ENCODE measurements at places on chromosomes 5 and 9. TPM values are rescaled to one million over a fixed set of nuclear protein-coding genes. Genes with fewer than 3 reads are reported as not detected.

DNA sequence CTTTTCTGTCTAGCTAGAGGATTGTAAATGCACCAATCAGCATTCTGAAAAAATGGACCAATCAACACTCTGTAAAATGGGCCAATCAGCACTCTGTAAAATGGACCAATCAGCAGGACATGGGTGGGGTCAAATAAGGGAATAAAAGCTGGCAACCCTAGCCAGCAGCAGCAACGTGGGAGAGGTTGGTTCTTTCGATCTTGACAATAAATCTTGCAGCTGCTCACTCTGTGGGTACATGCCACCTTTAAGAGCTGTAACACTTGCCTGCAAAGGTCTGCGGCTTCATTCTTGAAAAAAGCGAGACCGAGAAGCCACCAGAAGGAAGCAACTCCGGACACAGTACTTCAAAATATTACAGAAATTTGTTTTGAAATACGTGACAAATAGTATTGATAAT is 424.6 kb upstream of the CDH9 start:
- H3K4me1 ChIP-seq = no peaks in the 10 kb centered on the region
- DNase-seq = no peak
- no peak overlapping the region for H3K4me3 ChIP-seq
- no peaks in the 10 kb centered on the region for H3K27me3 ChIP-seq

DNA sequence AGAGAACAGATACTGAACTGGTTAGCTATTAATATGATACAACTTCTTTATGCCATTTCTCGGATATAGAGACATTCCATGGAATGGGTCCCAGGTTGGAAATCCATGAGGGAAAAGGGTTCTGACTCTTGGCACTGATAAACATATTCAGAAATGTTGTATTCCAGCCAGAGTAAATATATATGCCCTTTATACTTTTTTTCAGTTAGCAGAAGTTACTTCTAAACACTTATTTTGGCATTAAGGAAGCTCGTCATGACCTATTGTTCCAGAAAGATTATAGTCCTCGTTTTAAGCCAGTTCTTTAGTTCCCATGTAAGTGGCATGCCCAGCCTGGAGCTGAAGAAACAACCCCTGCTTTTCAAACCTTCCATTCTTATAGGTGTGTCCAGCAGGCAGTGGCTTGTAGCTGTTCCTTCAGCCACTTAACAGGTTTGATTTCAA is 181.6 kb downstream of the CD180 start:
- H3K27ac ChIP-seq = peak overlapping the region; percentile 67
- peaks cover 52% of the 10 kb centered on the region for H3K4me1 ChIP-seq
- H3K36me3 ChIP-seq = no peaks in the 10 kb centered on the region

DNA sequence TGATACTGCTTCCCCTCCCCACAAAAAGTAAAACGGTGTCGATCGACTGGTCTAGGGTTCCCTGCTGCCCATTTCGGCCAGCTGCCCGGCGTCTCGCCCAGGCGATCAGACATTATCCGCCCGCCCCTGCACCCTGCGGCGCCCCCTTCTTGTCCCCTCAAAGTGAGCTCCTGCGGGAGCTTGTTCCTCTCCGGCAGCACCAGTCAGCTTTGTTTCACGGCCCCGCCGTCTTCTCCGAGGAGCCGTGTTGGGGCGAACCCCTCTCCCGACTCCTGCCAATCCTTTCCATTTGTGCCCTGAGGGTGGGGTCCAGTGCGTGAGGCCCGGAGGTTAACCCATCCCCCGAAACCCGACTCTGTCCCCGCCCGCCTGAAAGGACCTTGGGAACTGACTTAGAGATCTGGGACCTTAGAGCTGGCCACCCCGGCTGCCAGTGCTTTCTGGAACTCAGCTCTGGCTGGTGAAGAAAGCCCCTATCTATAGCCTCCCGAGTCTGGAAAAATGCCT is 518 bp downstream of the UBE2B start:
- H3K4me3 ChIP-seq = peak overlapping the region; percentile 92
- H3K27ac ChIP-seq = peak overlapping the region; percentile 99
- peaks cover 10% of the 10 kb centered on the region for H3K4me1 ChIP-seq
- peaks cover 4% of the 10 kb centered on the region for H3K36me3 ChIP-seq
- peak; percentile 27 for DNase-seq
- no peaks in the 10 kb centered on the region for H3K27me3 ChIP-seq

GRCh38 chr5:121366515-121366914 is 485.2 kb upstream of the FTMT start:
- no peak overlapping the region for H3K4me3 ChIP-seq
- no peaks in the 10 kb centered on the region for H3K36me3 ChIP-seq
- H3K27ac ChIP-seq = no peak overlapping the region

DNA sequence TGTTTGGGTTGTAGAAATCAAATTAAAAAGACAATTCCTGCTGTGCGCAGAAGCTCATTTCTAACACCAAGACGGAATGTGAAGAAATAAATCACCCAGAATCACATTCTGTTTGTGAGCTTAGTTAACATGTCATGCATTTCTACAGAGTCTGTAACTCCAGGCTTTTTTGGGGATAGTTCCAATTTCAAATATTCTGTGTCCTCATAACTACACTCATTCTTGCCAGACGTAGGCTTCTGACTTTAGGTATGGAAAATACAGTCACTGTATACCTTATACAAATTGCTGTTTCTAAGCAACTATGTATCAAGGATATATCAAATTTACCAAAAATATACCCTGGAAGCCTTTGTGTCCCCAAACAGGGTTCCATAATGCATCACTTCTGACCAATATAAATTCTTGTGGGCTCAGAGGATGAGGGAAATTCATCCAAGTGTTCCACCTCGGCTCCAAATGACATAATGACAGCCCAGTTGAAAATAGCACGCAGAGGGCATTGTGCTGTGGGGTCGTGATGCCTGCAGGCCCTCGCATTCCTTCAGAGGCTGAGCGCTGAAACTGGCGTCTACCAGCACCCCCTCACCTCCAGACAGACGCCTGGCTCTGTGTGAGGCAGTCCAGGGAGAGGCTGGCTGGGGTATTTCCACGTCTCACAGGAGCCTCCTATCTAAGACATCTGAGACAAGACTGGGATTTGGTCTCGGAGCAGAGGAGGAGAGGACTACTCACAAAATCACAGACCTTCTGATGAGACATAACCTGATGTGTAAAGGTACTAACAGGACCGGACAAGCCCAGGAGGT is 79.8 kb downstream of the KLF4 start:
- H3K27ac ChIP-seq = no peak overlapping the region
- no peaks in the 10 kb centered on the region for H3K27me3 ChIP-seq
- no peak for DNase-seq
- no peak overlapping the region for H3K4me3 ChIP-seq
- no peaks in the 10 kb centered on the region for H3K36me3 ChIP-seq

- H3K4me1 ChIP-seq = peaks cover 13% of the 10 kb centered on the region
- no peaks in the 10 kb centered on the region for H3K27me3 ChIP-seq
- no peak overlapping the region for H3K4me3 ChIP-seq
- no peak for DNase-seq
These were observed 59.2 kb downstream of the C9orf50 start for GRCh38 chr9:129561594-129562281.

GRCh38 chr9:100989731-100990130 is 38.8 kb upstream of the PLPPR1 start:
- no peak overlapping the region for H3K4me3 ChIP-seq
- no peaks in the 10 kb centered on the region for H3K4me1 ChIP-seq
- H3K27ac ChIP-seq = no peak overlapping the region
- no peaks in the 10 kb centered on the region for H3K27me3 ChIP-seq

GRCh38 chr5:82255844-82256243 is 22.3 kb downstream of the RPS23 start:
- H3K27me3 ChIP-seq = no peaks in the 10 kb centered on the region
- H3K27ac ChIP-seq = no peak overlapping the region
- H3K4me3 ChIP-seq = no peak overlapping the region
- no peak for DNase-seq
- no peaks in the 10 kb centered on the region for H3K4me1 ChIP-seq

- H3K27ac ChIP-seq = no peak overlapping the region
- no peak overlapping the region for H3K4me3 ChIP-seq
- no peaks in the 10 kb centered on the region for H3K36me3 ChIP-seq
These were observed 535.0 kb upstream of the CDH18 start for GRCh38 chr5:20522905-20523482.

DNA sequence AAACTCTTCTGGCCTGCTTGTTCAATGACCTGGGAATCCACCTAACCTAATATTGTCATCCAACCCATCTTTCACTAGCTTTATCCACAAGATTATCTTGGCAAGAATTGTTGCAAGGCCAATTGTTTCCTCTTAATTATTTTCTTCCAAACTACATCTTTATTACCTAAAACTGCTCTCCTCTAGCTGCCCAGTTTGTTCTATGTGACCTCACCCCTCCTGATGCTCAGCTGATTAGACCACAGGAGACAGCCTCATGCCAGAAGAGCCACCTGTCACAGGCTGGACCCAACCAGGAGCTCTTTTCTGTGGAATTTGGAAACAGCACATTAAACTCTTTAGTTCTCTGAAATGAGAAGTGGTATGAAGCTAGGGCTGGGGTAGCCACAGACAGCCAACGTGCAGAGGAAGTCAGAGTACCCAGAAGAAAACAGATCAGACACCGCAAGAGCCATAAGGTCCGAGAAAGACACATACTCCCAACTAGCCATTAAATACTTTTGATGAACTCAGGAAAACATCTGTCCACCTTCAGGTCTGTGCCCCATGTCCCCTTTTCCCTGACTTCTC is 12.0 kb downstream of the SAXO1 start:
- H3K27ac ChIP-seq = no peak overlapping the region
- no peaks in the 10 kb centered on the region for H3K36me3 ChIP-seq
- no peaks in the 10 kb centered on the region for H3K27me3 ChIP-seq
- no peaks in the 10 kb centered on the region for H3K4me1 ChIP-seq
- no peak overlapping the region for H3K4me3 ChIP-seq

DNA sequence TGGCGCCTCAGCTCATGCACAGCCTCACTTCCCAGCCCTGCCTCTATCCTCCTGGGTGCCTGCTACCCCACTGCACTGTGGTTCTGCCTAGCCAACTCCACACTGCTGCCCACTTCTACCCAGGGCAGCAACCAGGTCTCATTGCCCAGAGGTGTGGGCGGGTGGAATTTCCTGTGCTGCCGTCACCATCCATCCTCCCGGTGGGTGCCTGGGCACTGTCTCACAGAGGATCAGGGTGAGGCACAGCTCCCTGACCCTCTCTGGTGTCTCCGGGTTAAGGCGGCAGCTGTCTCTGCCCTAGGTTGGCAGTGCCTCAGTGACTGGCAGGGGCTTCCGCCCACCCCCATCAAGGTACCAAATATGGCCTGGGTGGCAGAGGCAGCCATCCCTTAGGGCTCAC is 4.3 kb upstream of the MTMR12 start:
- no peak for DNase-seq
- no peaks in the 10 kb centered on the region for H3K27me3 ChIP-seq
- H3K4me3 ChIP-seq = no peak overlapping the region
- H3K4me1 ChIP-seq = no peaks in the 10 kb centered on the region
- no peak overlapping the region for H3K27ac ChIP-seq

- no peaks in the 10 kb centered on the region for H3K27me3 ChIP-seq
- H3K27ac ChIP-seq = no peak overlapping the region
- no peaks in the 10 kb centered on the region for H3K36me3 ChIP-seq
- no peaks in the 10 kb centered on the region for H3K4me1 ChIP-seq
- no peak overlapping the region for H3K4me3 ChIP-seq
These were observed 182.1 kb downstream of the DMRT2 start for GRCh38 chr9:1231998-1232919.

DNA sequence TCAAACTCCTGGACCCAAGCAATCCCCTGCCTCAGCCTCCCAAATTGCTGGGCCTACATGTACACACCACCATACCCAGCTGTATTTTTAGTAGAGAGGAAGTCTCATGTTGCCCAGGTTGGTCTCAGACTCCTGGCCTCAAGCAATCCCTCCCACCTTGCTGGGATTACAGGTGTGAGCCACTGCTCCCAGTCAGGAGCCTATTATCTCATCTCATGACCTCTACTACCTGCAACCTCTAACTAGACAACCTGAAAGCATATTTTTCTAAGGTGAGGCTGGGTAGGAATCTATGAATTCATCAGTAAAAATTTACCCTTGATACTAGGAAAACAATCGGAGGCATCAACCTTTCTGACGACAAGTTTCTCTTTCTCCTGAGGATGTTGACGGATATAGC is 10.0 kb downstream of the FAM13B start:
- no peak overlapping the region for H3K27ac ChIP-seq
- H3K4me1 ChIP-seq = no peaks in the 10 kb centered on the region
- no peaks in the 10 kb centered on the region for H3K27me3 ChIP-seq
- H3K36me3 ChIP-seq = peaks cover 5% of the 10 kb centered on the region
- no peak overlapping the region for H3K4me3 ChIP-seq
- no peak for DNase-seq

DNA sequence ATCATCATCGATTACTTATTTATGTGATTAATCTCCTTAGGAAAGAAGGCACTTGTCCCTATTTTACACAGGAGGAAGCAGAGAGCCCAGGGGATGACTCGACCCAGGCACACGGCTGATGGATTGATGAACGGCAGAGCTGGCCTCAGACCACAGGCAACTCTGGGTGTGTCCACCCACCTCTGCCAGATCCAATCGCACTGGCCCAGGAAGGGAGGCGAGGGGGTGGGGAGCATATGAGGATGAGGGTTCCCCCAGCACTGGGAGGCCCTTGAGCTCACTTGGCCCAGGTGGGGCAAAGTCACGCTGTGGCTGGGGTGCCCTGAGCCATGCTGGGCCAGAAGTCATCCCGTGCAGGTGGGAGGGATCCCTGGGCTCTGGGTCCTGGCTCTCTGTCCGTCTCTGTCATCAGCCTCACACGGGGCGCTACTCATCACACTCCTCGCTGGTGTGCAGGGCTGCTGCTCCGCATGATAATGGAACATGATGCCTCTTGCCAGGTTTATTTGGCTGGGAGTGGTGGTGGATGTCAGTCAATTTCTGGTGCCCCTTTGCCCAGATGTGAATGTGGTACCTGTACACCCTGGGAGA is 160.1 kb downstream of the GAPVD1 start:
- DNase-seq = no peak
- H3K4me1 ChIP-seq = no peaks in the 10 kb centered on the region
- H3K36me3 ChIP-seq = no peaks in the 10 kb centered on the region
- H3K27ac ChIP-seq = no peak overlapping the region
- no peak overlapping the region for H3K4me3 ChIP-seq

DNA sequence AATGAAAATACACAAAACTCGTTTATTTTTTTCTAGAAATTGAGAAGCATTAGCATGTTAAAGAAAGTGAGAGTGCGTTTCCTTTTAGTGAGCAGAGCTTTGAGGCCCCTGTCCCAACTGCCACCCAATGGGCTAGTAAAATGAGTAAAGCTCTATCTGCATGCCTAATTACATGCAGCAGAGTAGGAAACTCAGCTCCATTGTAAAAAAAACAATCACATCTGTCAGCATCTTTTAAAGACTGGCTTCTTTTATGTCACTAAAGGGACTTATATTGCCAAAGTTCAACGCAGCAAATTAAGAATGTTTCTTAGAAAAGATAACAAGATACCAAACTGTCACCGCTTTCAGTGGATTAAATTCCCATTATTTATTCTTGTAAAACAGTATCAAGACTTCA is 154.0 kb downstream of the SNCAIP start:
- DNase-seq = no peak
- no peaks in the 10 kb centered on the region for H3K4me1 ChIP-seq
- H3K4me3 ChIP-seq = no peak overlapping the region
- no peaks in the 10 kb centered on the region for H3K36me3 ChIP-seq

The QRFP gene
- total RNA-seq = not detected

The SOHLH1 gene
- not detected for total RNA-seq

The SPINK6 gene
- not detected for total RNA-seq

The ELP1 gene
- 23.4 TPM for total RNA-seq

The GALT gene
- total RNA-seq = 30.7 TPM

The SLCO6A1 gene
- not detected for total RNA-seq

The ROPN1L gene
- 0.77 TPM for total RNA-seq

The PCA3 gene
- total RNA-seq = not detected

The EIF4E1B gene
- not detected for total RNA-seq

Data from astrocyte (in vitro differentiated cells and primary cell).